ENCODE measurements at places on chromosomes 5 and 9.

- no peak for DNase-seq
Observed at GRCh38 chr5:1489754-1490153, 34.0 kb downstream of the LPCAT1 start.

DNA sequence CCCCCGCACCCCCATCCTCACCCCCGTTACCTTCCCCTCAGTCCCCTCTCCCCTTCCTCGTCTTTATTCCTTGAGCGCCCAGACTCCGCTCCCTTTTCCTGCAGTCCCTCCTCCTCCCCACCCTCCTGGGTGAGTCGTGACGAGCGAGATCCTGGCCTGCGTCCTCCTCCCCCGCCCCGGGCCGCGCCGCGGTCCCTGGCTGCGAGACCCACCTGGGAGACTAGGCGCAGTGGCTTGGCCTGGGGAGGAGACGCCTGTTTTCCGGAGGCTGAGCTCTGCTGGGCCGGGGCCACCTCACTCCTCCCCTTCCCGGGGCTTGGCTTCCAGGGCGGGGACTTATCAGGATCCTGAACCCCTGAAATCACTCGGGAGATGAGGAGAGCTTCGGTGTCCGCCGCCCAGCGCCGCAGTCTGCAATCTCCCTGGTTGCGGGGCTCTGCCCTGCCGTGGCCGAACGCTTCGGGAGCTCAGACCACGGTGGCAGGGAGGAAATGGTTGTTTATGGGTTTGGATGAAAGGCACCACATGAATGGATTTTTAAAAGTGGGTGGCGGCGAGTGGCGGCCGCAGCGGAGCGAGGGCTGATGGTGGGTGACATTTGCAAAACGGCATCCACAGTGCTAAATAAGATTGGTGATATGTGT is 984 bp downstream of the STXBP1 start:
- peak; percentile 9 for DNase-seq

GRCh38 chr9:26462213-26462612 is 430.4 kb downstream of the CAAP1 start:
- DNase-seq, result no peak

DNA sequence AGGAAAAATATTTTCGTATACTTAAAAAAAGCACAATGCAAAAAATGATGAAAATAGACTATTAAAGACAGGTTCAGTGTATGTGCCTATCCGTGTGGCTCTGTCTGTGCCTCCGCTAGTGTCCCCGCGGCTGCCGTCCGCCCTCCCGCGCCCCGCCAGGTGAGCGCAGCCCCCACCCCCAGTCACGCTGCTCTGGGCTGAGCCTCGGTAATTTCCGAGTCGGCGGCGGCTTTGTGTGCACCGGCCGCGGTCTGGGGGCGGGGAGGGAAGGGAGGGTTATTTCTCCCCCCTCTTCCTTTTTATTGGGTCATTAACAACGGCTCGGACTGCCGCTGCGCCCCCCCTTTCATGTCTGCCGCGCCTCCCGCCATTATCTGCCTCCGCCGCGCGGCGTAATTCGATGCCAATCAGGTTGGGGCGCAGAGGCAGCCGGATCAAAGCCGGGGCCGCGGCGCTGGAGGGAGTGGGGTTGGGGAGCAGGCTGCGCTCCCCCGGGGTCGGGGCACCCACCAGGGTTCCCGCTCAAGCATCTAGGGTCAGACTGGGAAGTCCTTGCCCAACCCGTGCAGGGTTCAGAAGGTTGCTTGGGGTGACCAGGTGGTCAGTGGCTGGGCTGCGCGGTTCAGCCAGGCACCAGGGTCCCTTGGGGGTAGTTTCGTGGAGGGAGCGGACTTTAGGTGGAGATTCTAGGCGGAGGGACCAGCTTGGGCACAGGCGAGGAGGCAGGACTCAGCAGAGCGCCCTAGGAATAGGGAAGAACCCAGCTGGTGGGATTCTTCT is 39.5 kb upstream of the PSD2 start:
- no peak for DNase-seq

DNA sequence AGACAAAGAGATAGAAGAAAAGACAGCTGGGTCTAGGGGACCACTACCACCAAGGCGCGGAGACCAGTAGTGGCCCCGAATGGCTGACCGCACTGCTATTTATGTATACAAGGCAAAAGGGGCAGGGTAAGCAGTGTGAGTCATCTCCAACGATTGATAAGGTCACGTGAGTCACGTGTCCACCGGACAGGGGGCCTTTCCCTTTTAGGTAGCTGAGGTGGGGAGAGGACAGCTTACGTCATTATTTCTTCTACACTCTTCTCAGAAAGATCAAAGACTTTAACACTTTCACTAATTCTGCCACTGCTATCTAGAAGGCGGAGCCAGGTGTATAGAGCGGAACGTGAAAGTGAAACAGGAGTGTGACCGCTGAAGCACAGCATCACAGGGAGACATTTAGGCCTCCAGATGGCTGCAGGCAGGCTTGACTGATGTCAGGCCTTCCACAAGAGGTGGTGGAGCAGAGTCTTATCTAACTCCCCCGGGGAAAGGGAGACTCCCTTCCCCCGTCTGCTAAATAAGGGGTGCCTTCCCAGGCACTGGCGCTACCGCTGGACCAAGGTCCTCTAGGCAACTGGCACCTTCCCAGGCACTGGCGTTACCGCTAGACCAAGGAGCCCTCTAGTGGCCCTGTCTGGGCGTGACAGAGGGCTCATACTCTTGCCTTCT is 6.1 kb upstream of the PRR16 start:
- no peak for DNase-seq

- DNase-seq, result no peak
Observed at GRCh38 chr9:108743416-108743815, 112.4 kb downstream of the ACTL7B start.

DNA sequence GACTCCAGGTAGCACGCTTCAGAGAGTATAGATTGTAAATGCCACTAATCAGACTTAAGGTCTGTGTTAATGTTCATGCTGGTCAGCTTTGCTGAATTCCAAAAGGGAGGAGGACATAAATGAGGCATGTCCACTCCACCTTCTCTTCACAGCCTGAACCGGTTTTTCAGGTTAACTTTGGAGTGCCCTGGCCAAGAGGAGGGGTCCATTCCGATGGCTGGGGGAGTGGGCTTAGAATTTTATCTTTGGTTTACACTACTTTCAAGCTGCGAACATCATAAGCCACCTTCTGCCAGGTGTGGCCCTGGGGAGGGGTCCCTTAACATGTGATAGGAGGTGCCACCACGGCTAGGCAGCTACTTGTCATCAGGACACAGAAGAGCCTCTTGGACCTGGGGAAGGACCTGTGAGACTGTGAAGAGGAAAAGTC is 24.2 kb downstream of the ABO start:
- DNase-seq, result no peak

GRCh38 chr9:90851444-90851843 is 49.8 kb downstream of the SYK start:
- DNase-seq, result no peak

- no peak for DNase-seq
Observed at GRCh38 chr5:22058620-22059019, 794.5 kb downstream of the CDH12 start.

DNA sequence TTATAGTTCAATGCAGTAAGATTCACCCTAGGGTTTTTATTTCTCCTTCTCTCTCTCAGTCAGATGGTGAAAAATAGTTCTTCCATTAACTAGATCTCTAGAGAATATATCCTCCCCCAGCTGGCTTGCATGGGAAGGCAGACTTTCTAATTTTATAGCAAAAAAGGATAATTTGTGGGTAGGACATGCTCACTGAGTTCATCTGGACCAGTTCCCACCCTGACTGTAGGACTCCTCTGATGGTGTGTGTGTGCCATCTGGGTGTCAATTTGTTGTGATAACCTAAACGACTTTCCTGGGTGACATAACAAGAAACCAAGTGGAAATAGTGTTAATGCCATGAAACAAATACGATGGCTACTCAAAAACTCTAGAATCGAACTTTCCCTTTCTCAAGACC is 44.9 kb downstream of the APBA1 start:
- no peak for DNase-seq

DNA sequence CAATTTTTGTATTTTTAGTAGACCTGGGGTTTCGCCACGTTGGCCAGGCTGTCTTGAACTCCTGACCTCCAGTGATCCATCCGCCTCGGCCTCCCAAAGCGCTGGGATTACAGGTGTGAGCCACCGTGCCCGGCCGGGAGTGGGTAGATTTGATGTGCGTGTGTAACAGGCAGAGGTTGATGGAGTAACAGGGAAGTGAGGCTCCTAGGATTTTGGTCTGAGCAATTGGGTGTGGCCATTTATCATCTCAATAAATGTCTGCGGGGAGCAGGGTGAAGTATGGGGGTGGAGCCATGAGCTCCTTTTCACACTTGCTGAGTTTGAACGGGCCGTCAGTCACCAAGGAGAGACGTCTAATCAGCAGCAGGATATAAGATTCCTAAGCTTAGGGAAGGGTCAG is 1.2 kb upstream of the REXO4 start:
- DNase-seq, result no peak

Measured in activated T-helper 9 cell treated with anti-CD3 and anti-CD28 coated beads, Interleukin-2, amount 50 U/mL, for 16 hours (primary cell).